NCI-H187 treated with DMSO at 0.1 percent for 48 hours (cell line): ENCODE measurements at places on chromosomes 13 and 19.

DNA sequence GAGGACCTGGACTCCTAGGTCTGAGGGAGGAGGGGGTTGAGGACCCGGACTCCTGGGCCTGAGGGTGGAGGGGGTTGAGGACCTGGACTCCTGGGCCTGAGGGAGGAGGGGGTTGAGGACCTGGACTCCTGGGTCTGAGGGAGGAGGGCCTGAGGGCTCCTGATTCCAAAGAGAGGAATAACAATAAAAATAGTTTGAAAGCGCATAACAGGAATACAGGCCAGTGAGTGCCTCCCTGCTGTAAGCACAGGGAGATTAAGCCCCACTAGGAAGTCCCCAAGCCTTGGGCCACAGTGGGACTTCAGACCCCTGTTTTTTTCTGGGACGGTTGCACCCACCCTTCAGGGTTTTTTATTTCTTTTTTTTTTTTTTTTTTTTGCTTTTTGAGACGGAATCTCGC is 1.2 kb upstream of the SBK2 start:
- DNase-seq: no peak

DNA sequence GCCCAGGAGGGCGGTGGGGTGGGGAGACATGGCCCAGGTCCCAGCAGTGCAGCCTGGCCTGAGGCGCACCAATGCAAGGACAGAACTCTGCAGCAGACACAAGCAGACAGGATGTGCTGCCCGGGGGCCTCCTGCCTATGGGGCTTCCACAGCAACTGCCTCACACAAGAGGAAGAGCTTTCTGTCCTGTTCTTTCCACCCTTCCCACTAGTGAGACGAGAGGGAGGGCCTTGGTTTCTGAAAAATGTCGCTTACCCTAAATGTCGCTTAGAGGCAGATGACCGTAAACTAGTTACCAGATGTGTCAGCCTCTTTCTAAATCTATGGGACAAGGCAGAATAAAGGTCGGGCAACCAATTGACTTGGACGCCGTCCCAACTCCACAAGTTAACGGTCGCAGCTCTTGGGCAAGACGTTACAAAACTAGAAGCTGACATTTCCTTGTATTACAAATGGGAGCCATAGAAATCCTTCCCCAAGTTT is at the start of gene LAIR1:
TSS of gene LAIR1 (minus strand) at position 157 of the 483 bp plus-strand sequence. CDS start at position 30, 127 bp downstream.
- DNase-seq: no peak

DNA sequence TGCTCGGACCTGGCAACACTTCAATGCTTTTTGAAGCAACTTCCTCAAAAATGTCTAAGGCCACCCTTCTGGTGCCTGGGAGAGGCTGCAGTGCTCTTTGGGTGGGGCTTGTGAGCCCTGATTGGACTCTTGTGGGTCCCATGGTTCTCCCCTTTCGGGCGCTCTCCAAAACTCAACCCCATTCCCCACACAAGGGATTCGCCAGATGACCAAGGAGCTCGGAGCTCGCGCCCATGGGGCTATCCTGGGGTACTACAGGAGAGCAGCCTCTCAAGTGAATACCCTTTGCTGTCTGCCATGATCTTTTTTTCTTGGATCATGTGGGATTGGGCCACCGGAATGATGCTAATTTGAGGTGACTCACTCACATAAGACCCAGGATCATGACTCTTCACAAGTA is 29.7 kb upstream of the KL start:
- no peak for DNase-seq

GRCh38 chr13:51807041-51807440 is 3.1 kb upstream of the DHRS12 start:
- no peak for DNase-seq
